ENCODE measurements at places on chromosomes 6 and 20. TPM values are rescaled to one million over a fixed set of nuclear protein-coding genes. Genes with fewer than 3 reads are reported as not detected.

- no peak for DNase-seq
Observed at GRCh38 chr6:23587582-23587981, 538.4 kb upstream of the NRSN1 start.

GRCh38 chr6:47674673-47675072, 23.7 kb upstream of the ADGRF4 start:
- no peak for DNase-seq

DNA sequence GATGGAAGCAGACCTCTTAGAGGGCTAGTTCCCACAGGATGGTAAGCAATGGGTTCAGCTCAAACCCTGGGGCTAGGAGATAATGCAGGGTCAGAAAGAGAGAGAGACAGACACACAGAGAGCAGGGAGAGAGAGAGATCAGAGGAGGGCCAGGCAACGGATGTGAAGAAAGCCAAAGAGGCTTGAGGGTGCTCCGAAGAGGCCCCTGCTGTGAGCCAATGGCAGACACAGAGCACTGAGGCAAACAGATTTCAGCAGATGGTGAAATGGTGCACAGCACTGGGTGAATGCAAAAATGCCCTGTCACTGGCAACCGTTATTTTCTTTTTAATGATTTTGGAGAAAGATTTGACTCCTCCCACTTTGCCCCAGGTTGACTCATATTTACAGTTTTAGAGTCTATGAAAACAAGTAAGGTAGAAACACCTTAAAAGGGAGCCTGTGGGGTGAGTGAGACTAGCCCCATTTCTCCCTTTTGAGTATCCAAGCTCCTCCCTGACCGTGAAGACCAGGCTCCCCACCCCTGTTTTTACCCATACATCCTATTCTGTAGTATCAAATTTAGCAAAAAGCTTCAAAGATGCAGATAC, 840 bp downstream of the DEFB132 start:
- no peak for DNase-seq

DNA sequence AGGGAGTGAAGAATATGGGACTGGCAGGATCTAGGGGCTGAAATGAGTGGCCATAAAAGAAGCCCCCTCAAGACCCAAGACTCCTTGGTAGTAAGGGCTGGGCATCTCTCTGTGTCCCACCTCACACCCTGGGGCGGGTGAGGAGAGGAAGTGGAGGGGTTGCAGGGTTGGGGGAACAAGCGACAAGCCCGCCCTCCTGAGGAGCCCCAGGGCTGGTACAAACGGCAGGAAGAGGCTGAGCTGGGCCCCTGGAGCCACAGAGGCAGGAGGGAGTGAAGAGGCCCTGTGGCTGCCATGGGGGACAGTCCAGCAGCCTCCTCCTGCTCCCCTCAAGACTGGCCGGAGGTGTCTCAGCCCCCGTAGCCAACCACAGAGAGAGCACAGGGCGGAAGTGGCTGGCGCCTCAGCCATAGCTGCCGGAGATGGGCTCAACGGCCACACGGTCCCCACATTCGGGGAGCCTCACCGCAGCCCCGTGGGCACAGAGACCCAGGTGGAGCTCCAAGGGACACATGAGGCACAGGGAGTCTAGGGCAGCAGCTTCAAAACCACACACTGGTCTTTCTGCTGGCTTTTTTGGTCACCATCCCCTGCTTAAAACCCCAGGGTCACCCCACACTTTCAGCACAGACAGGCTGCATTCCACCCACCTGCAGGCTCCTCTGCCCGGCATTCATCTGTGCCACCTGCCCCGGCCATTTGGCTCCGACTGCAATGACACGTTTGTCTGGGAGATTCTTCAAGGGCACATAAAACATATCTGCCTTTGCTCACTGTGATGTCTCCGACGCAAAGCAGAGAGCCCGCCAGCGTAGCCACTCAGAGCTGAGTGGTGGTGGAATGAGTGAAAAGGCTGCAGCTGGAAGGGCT, 524 bp downstream of the C20orf203 start:
- DNase-seq = no peak

- no peak for DNase-seq
Observed at GRCh38 chr20:774016-774659, 5.8 kb upstream of the SLC52A3 start.

DNA sequence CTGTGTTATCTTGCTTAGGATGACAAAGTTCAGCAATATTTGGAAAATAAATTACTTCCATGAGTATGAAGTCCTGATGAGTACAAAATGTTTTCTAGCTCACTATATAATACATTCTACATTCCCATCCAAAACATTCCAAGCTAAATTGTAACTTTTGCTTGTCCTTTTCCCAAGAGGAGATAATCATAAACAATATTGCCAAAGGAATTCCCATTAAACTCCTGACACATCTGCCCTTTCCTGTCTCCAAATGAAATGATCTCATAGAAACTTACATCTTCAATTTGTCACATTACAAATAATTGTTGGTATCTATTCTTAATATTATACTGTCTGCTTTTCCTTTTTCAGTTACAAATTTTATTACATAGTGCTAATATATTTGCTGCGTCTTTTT, 20.4 kb upstream of the SENP6 start:
- DNase-seq = no peak

DNA sequence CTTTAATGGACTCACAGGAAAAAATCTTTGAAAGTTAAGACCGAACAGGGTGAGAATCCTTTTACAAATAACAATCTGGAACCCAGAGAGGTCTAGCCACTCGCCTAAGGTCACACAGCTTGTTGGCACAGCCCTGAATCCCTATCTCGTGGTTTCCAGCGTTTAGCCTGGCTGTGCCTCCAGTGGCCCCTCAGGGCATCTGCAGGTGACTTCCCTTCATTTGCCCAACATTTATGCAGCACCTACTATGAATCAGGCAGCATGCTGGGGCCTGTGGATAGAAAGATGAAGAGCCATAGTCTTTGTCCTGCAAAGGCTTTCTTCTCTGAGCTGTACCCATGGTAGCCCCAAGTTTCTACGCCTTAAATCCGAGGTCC, 2.6 kb upstream of the NR2E1 start:
- DNase-seq = no peak

DNA sequence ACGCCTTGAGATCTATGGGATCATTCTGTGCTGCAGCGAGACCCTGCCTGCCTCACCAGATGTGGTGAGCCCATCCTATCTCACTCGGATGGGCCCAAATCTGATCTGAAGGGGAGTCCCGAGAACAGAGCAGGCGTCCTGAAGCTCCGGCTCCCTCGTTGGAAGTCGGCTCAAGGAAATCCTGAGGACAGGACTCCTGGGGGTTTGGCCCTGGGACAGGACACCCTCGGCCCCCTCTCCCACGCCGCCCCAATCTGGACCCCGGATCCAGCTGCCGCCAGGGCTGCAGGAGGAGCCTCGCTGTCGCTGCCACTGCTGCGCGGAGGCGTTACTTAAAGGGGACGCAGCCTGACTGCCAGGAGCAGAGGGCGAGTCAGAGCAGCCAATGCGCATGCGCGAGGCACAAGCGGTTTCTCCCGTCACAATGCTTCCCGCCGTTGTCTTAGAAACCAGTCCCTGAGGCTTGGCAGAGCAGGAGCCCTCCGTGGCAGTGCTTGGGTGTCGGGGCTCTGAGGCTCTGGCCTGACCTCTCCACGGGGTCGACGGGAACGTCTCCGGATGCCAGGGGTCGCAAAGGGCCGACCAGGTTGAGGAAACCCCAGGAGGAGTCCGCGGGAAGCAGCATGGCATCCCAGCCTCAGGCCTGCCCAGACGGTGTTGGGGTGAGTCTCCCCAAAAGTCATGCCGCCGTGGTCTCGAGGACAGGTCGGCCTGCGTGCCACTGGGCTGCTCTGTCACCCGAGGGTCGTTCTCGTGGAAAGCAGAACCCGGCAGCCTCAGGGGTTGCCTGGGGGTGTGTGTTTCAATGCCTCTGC, 1567.8 kb upstream of the DEFB115 start:
- no peak for DNase-seq

DNA sequence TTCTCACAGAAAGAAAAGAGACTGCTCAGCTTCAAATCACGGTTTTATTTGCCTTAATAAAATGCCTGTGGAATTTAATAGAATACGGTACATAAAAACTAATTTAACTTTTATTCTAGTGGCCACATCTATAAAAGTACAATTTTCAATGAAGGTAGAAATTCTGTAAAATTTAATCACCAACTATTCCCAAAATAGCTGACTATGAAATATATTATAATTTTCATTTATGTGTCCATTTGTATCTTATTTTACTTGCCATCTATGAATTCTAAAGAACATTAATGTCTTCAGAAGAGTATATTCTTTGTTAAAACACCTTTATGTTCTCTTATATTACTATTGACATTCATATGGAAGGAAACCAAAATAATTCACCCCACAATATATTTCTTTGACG, 192.6 kb downstream of the BTBD3 start:
- DNase-seq = no peak

GRCh38 chr20:58523971-58524315, 8.7 kb upstream of the APCDD1L start:
- DNase-seq = no peak

- no peak for DNase-seq
Observed at GRCh38 chr6:20924911-20925543, 390.8 kb downstream of the CDKAL1 start.

DNA sequence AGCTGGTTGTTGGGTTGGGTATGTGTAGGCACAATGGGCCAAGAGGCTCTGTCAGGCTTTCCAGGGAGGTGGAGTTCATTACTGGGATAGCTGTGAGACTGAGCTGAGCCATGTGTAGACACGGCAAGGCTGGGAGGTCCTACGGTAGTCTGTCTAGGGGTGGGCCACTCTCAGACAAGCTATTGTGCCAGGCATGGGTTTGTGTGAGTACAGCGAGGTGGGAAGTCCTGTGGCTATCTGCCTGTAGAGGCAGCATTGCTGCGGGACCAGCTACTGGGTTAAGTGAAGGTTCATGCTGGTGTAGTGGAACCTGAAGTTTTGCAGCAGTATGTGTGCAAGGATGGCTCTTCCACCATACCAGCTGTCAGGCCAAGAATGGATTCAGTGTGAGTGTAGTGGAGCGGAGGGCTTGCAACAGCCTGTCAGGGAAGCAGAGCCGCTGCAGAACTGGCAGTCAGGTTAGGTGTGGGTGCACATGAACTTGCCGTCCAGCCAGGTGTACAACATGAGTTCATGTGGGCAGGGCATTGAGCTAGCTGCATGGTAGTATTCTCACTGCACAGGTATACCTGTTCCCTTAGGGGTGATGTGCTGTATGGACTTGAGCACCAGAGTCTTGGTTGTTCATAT, 78.0 kb upstream of the CENPW start:
- DNase-seq = no peak

DNA sequence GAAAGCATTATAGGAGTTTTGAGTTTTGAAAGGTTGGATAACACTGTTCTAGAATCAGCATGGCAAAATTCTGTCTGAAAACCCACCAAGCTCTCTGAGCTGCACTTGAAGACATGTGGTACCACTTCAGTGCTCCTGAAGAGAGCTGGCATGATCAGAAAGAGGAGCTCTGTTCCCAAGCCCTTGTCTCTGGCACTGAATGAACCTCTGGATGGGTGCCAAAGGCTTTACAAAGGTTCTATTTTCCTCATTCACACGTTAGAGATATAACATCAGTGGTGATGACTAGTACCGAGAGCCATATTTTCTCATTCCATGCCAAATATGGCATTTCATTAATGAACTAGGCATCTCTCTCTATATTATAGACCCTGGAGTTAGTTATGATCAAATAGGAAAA, 301.8 kb upstream of the ID4 start:
- no peak for DNase-seq

GRCh38 chr20:62296724-62297448, 5.9 kb upstream of the ADRM1 start:
- no peak for DNase-seq

Gene SAMD5
- total RNA-seq = 0.39 TPM

Gene CCM2L
- 10.4 TPM for total RNA-seq

Gene CST7
- total RNA-seq = 11.5 TPM

Gene WFDC12
- not detected for total RNA-seq

Gene SLA2
- 0.64 TPM for total RNA-seq

Gene RHAG
- not detected for total RNA-seq

Gene GATA5
- total RNA-seq = 0.19 TPM

Gene BIRC7
- 0.35 TPM for total RNA-seq

Gene HCRTR2
- not detected for total RNA-seq

Measured in mesenteric fat pad (tissue), 1 donor.